ENCODE measurements at places on chromosomes 16 and 17.

- no peak for DNase-seq
Measured at GRCh38 chr17:4708436-4708835, 2.0 kb upstream of the ARRB2 start.

DNA sequence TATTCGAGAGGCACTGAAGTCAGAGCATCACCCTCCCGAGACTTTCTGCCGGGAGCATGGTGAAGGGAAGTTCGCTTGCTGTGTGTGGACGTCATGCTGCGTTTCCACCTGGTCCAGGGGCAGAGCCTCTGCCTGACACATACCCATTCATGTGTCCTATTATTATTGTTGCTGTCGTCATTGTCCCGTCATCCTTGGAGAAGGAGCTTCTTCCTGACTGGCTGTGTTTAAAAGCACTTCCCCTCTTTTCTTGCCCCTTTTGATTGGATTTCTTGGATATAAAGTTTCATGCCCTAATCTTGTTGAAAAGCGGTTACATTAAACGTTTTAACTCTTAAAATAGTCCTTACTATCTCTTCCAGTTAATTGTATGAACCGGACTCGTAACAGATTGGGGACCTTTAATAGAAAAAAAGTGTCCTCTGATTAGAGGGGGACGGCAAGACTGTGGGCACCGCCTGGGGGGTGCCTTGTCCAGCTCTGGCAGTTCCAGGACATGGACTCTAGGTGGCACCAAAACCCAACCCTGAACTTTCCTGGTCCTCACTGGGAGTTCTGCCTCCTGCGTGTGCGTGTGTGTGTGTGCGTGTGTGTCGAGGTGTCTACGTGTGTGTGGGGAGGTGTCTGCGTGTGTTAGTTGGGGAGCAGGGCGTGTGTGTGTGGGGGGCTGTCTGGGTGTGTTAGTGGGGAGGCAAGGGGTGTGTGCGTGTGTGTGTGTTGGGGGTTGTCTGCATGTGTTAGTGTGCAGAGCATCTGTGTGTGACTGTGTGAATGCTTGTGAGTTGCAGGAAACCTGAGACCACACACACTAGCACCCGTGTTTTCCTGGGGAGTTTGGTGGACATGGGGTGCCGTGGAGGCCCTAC, 133.3 kb upstream of the CIBAR2 start:
- DNase-seq, result peak; percentile 14

DNA sequence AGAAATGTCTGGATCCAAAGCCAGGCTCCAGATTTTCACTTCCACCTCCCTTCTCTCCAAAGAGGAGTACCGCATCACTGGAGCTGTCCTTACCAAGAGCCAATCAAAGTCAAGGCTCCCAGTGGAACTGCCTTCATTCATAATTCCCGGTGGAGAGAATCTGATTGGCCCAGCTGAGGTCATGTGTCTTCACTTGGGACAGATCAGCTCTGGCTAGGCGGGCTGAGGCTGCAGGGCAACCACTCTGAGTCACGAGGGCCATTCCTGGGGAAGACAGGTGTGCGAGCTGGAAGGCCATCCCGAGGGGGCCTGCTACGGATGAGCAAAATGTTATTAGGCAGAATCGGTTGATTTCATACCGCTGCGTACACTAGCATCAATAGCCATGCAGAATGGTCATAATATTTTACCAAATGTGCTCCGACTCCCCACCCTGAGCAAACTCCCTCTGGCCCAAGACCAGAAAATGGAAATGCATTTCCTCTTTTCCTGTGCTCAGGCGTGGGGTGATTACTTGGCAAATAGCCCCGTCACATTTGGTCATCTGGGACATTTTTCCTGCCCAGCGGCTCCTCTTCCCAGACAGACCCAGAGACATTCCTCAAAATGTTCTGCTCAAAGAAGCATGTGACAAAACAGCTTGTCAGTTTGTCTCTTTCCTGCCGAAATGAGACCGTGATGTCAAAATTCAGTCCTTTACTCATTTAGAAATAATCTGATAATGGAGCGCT, 111.1 kb downstream of the AIPL1 start:
- DNase-seq, result peak; percentile 40

- no peak for DNase-seq
Measured at GRCh38 chr16:78729687-78730086, 630.2 kb downstream of the WWOX start.

DNA sequence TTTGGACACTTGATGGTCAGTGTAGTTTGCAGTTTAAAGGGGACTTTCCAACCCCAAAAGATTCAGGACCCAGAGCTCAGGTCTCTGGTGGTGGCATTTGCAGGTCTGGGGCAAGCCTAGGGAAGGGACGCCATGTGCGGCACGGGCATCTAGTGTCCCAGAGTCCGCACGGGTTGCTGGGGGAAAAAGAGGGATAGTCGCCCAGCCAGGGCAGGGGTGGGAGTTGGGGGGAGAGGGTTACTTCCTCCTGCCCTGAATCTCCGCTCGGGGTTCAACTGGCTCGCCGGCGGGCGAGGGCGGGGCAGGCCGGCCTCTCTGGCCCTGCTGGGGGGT, 239 bp upstream of the CA7 start:
- DNase-seq, result no peak

GRCh38 chr16:85945424-85945751, 46.4 kb downstream of the IRF8 start:
- peak; percentile 42 for DNase-seq

GRCh38 chr16:50121278-50121677, 31.8 kb upstream of the TENT4B start:
- DNase-seq, result no peak

DNA sequence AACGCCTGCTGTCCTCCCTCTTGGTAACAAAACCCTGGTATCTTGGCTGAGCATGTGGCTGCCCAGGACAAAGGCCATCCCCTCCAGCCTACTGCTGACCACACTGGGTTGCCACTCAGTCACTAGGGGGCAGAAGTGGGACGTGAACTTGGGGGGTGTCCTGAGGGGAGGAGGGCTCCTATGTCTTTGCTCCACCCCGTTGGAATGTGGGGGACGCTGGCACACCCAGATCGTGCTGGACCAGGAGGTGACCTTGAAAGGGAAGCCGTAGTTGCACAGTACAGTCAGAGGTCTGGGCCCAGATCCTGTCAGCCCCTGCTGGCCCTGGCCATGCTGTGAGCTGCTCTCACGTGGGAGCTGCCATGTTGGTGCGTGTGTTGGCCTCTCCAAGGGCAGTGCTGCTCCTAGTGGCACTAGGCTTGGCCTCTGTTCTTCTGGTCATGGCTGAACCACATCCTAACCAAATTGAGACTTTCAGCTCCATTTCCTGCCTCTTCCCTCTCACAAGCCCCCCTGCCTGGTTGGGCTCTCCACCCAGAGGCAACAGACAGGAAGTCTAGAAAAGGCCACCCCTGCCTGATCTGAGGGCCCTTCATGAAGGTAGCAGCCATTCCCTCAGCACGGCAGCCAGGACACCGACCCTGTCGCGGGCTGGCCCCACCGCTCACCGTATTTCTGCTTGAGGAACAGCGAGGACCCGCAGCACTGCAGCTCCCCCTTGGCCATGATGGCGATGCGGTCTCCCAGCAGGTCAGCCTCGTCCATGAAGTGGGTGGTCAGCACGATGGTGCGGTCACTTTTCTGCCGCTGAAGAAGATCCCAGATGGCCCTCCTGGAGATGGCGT, 29.0 kb upstream of the RNPS1 start:
- no peak for DNase-seq

DNA sequence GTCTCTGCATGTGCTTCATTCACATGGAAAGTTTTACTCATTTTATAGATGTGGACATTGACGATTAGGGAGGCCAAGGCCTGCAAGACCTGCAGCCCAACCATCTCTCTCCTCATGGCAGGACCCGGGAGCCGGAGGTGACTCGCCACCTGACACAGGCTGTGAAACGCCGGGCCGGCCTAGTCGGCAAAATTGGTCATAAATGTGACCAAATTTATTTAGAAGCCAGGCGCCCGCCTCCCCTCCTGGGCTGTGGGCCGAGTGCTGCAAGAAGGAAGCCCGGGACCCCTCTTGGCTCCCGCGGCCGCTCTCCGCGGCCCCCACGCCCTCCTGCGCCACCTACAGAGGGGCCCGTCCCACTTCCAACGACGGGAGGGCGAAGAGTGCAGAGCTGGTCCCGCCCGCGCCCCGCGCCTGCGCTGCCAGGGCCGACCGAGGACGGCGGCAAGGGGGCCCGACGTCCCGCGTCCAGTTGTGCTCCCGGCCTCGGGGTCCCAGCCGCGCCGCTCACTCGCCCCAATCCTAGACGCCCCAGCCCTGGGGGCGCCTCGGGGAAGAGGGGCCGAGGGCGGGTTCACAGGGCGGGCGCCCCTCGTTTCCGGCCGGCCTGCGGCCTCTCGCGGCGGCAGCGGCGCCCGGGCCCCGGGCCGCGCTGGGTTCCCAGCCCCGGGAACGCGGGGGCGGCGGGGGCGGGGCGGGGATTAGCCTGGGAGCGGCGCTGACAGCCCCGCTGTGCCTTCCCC, 47.5 kb downstream of the WNT3 start:
- DNase-seq, result no peak

- no peak for DNase-seq
Measured at GRCh38 chr16:84836234-84836647, 16.5 kb downstream of the CRISPLD2 start.

GRCh38 chr17:9094193-9094592, 72.9 kb downstream of the NTN1 start:
- DNase-seq, result no peak

- DNase-seq, result no peak
Measured at GRCh38 chr16:24717411-24717810, 12.0 kb upstream of the TNRC6A start.

GRCh38 chr16:61892531-61892930, 143.7 kb downstream of the CDH8 start:
- no peak for DNase-seq

GRCh38 chr17:75380315-75380714, 25.2 kb downstream of the GRB2 start:
- no peak for DNase-seq

- no peak for DNase-seq
Measured at GRCh38 chr16:7597677-7598076, 265.0 kb downstream of the RBFOX1 start.

DNA sequence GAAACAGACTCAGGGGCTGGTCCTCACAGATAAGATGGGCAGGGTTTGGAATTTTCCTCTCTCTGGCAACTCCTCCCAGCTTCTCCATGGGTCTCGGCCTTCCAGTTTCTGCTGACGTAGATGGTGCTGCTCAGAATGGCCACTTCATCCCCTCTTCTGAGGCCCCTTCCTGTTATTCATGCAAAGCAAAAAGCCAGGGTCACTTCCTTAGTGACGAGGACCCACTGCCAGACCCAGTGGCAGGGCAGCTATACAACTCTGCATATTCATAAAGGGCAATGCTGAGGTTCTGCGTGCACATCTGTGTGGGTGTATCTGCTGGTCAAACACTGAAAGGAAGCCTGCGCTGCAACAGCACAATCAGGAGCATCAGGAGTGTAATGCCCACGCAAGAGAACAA, 108.8 kb downstream of the WSCD1 start:
- DNase-seq, result no peak

DNA sequence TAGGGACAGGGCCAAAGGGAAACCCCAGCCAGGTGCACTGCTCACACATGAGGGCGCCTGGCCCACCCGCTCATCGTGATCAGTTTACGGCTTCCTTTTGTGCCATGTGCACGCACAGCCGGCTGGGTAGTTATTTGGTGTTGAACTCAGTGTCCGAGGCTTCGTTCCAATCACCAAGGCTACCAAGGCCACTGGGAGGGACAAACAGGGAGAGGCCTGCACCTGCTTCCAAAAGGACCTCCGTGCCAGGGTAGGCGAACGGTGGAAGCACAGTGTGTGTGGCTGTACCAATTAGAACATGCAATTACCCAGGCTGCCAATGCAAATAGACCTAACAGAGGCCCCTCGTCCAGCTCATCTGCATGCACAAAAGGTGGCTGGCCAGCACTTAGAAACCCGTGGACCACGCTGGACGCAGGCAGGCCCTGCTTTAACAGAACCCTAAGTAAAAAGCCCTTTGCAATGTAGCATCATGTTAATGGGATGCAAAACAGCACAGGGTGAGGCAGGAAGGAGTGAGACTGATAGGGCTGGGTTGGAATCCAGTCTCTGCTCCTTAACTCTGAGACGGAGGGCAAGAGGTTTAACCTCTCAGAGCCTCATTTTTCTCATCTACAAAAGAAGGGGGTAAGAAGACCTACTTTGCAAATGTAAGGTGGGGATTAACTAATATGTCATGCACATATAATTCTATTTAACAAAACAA, 204.0 kb downstream of the XYLT1 start:
- peak; percentile 96 for DNase-seq

DNA sequence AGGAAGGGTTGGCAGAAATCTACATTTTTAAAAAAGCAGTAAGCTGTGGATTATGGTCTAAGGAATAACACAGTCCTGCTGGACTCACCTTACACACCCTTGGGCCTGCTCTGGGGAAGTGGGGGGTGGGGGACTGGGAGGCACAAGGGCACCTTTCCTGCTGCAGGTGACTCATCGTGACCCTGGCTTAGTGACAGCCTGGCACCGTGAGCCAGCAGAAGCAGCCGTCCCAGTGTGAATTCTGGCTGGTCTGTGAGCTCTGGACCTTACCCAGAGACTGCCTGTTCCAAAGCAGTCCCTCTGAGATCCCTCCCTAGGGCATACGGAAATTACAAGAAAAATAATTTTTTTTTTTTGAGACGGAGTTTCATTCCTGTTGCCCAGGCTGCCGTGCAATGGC, 4.2 kb upstream of the CRK start:
- no peak for DNase-seq

DNA sequence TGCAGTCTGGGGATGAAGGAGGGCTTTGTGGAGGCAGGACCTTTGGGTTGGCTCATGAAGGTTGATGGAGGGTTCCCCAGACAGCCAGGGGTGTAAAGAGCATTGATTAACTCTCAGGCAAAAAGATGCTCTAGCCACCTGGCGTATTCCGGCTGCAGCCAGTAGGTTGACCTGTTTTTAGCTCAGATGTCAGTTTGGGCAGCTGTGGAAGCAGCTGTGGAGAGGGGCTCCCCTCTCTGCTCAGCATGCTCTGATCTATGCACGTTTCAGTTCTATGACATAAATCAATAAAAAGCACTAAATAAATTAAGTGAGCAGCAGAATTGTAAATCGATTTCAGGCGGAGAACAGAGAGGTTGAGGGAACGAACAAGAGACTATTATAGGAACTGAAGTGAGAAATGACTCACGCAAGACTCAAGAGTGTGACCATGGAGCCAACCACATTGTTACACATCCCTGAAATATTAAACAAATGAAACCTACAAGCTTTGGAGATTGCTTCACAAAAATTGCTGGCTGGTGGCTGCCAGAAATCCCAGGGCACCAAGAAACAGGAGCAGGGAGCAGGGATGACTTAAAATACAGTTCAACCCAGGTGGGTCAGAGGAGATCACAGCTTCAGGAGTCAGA, 111.9 kb downstream of the GSG1L start:
- DNase-seq, result no peak

- no peak for DNase-seq
Measured at GRCh38 chr16:25941800-25942499, 250.2 kb downstream of the HS3ST4 start.

GRCh38 chr16:89035669-89036570, 57.7 kb upstream of the ACSF3 start:
- no peak for DNase-seq

GRCh38 chr17:48577946-48578615, at the start of gene HOXB4:
Gene HOXB4 (minus strand): TSS chr17:48578350. CDS start chr17:48578319, 31 bp downstream.
- peak; percentile 85 for DNase-seq

DNA sequence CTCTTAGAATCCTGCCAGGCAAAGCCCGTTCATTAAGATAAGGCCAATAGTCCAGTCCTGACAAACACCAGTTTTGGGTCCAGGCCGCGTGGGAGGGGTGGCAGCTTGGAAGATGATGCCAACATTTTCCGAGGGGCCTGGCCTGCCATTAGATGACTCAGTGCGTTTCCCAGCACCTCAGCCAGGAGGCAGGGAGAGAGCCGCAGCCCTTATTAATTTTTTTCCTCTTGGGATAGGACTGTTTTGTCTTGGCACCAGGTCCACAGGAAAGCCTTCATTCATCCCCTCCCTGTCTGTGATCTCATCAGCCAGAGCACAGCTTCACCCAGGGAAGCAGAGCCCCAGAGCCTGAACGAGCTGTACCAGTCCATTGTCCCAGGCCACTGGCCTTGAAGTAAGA, 4.7 kb upstream of the NDEL1 start:
- DNase-seq, result no peak
